HCEC 1CT (cell line): ENCODE measurements at places on chromosomes 5 and 9.

- no peak for DNase-seq
Observed at GRCh38 chr9:27566118-27566517, 7.2 kb downstream of the C9orf72 start.

GRCh38 chr5:172642051-172642409 is 967 bp downstream of the NEURL1B start:
- DNase-seq, result peak; percentile 20

- peak; percentile 20 for DNase-seq
Observed at GRCh38 chr5:115068239-115069086, 101.2 kb downstream of the TRIM36 start.

DNA sequence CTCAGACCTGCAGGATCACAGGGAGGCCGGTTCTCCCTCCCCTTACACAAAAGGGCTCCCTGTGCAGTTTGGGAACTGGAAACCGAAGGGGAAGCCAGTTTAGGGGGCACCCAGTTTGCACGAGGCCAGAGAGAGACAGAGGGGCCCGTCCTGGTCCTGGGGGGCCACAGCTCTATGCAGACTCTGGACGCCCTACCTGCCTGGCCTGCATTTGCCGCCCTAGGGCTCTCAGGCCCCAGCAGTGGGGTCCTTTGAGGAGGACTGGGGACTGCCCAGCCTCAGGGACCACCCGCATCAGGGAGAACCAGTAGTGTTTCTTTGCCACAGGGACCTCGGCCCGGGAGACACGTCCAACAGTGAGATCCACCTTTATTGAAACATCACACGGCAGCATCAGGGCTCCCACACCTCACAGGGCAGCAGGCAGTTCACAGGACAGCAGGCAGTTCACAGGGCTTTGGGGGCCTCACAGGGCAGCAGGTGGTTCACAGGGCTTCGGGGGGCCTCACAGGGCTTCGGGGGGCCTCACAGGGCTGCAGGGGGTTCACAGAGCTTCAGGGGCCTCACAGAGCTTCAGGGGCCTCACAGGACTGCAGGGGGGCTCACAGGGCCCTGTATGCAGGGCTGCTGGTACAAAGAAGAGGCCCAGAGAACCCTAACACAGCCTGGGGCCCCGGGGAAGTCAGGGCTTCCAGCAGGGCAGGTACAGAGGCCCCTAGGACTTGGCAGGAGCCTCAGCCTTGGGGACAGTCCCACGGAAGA is 648 bp upstream of the NSMF start:
- no peak for DNase-seq

GRCh38 chr5:137997726-137998213 is 35.1 kb downstream of the FAM13B start:
- DNase-seq, result peak; percentile 63

DNA sequence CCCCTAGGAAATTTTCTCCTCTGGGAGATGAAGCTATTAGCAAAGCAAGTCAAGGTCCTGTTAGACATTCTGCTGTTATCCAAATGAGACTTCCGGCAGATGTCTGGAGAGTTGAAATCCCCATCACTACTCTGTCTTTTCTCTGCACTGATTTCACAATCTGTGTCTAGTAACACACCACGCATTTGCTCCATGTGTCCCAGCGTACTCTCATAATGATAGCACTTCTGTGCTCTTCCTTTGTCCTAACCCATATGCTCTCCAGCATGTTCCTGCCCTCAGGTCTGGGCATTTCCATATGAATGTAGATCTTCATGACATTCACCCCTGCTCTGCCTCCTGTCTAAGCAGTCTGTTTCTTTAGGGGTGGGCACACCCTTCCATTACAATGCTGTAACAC is 1949.0 kb upstream of the WWC1 start:
- no peak for DNase-seq

- DNase-seq, result peak; percentile 94
Observed at GRCh38 chr5:149133795-149134777, 7.2 kb upstream of the ABLIM3 start.

DNA sequence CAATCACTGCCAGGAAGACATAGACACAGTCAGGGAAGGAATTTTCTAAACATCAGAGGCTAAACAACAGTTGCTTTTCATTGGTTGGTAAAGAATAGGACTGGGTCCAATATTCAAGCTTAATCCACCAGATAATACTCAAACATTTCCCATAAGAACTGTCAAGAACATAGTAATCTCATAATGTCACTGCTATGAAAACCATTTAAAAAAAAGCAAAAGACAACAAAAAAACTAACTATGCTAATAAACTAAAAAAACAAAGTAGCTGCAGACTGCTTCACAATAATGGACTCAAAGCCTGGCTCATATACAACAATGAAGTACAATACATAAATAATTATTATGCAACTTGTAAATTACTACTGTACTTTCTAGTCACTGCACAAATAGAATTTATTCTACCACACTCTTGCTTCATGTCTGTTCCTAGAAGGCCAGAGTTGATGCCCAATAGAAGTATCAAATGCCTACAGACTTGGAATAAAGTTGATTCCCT is 148.7 kb downstream of the MLLT3 start:
- DNase-seq, result no peak

GRCh38 chr9:26229324-26230054 is 551.2 kb upstream of the TUSC1 start:
- no peak for DNase-seq

DNA sequence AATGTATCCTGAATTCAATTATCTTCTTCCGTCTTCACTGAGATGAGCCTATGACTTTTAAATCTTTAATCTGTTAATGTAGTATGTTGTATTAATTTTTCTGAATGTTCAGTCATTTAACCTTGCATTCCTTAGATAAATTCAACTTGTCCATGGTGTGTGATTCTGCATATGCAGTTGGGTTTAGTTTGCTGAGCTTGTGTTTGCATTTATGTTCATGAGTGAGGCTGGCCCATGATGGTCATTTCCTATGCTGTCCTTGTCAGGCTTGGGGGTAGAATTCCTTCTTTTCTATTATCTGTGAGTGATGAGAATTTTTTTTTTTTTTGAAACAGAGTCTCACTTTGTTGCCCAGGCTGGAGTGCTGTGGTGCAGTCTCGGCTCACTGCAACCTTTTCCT is 131.8 kb upstream of the COL5A1 start:
- DNase-seq, result no peak

GRCh38 chr9:20853866-20854265 is 169.8 kb downstream of the FOCAD start:
- no peak for DNase-seq

- DNase-seq, result no peak
Observed at GRCh38 chr9:126796758-126797157, 8.1 kb upstream of the ZBTB43 start.

- no peak for DNase-seq
Observed at GRCh38 chr5:123227216-123227615, 138.2 kb downstream of the PRDM6 start.

GRCh38 chr5:53053364-53053763 is 56.2 kb downstream of the MOCS2 start:
- DNase-seq, result no peak

- DNase-seq, result peak; percentile 92
Observed at GRCh38 chr9:70120834-70121510, 77.3 kb downstream of the MAMDC2 start.

GRCh38 chr9:106723926-106724325 is 139.0 kb upstream of the ZNF462 start:
- DNase-seq, result no peak

GRCh38 chr9:34326690-34327089 is 2.4 kb downstream of the KIF24 start:
- DNase-seq, result no peak

DNA sequence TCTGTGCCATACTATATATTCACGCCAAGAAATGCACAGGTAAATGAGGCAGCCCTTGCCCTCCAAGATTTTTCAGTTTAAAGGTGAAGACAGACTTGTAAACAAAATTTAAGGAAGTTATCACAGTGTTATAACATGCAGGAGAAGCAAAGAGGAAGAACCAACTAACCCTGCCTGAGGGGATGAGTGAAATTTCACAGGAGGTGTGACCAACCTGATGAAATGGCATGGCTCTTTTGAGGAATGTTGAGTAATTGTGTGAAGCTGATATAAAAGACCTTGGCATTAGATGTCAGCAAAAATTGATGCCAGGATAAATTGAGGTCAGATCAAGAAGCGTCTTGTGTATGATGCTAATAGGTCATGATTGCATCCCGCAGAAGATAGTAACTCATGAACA is 86.5 kb downstream of the HCN1 start:
- no peak for DNase-seq

DNA sequence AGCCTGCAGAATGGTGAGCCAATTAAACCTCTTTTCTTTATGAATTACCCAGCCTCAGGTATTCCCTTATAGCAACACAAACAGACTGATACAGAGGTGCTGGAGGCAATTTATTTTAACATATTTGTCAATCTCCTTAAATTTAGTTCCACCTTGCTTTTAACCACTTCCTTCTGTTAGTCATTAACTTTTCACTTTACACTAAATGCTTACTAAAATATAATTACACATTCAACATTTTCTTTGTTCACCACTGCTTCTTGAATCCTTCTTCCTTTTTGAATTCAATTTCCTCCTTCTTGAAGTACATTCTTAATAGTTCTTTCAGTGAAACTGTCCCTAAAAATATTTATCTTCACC is 39.4 kb downstream of the LYRM7 start:
- DNase-seq, result no peak

DNA sequence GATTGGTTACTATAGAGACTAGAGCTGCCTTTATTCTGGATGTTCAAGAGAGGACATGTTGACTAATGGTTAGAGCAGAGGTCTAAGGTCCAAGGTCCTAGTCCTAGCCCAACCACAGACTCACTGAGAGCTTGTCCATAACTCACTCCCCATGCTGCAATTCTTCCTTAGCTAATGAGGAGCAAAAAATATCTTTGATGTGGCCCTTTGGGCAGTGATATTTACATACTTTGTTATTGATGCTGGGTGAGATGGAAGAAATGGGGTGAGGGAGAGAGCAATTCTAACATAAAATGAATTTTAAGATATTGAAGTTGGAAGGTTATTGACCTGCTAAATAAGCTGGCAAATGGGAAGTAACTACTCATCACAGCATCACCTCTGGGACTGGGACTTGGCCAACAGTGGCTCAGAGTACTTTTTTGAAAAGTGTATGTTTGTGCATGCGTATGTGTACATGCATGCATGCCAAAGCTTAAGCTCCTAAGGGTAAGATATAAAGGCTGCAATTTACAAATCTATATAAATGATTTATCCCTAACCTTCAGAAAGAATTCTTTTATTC is 58.0 kb upstream of the ANKRD55 start:
- no peak for DNase-seq

GRCh38 chr9:21611891-21612290 is 129.8 kb upstream of the IFNE start:
- DNase-seq, result no peak

- no peak for DNase-seq
Observed at GRCh38 chr9:133060417-133060841, 1.4 kb upstream of the CEL start.

- DNase-seq, result no peak
Observed at GRCh38 chr5:73382401-73382740, 66.2 kb downstream of the FOXD1 start.

GRCh38 chr9:92654481-92655301 is 15.2 kb downstream of the IPPK start:
- DNase-seq, result no peak

- DNase-seq, result peak; percentile 56
Observed at GRCh38 chr5:26894719-26895263, 143.6 kb downstream of the CDH9 start.

DNA sequence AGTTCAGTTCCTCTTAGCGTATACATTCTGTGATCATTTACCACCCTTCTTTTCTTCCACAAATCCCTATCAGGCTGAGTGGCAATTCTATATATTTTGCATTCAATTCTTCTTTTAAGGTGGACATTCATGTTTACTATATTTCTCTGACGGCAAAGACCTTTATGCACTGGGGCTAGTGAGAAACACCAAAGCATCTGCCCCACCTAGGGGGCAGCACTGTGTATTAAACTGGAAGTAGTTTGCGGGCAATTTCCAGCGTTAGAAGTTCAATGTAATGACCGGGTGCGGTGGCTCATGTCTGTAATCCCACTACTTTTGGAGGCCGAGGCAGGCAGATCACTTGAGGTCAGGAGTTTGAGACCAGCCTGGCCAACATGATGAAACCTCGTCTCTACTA is 27.9 kb upstream of the FBXL7 start:
- DNase-seq, result no peak

DNA sequence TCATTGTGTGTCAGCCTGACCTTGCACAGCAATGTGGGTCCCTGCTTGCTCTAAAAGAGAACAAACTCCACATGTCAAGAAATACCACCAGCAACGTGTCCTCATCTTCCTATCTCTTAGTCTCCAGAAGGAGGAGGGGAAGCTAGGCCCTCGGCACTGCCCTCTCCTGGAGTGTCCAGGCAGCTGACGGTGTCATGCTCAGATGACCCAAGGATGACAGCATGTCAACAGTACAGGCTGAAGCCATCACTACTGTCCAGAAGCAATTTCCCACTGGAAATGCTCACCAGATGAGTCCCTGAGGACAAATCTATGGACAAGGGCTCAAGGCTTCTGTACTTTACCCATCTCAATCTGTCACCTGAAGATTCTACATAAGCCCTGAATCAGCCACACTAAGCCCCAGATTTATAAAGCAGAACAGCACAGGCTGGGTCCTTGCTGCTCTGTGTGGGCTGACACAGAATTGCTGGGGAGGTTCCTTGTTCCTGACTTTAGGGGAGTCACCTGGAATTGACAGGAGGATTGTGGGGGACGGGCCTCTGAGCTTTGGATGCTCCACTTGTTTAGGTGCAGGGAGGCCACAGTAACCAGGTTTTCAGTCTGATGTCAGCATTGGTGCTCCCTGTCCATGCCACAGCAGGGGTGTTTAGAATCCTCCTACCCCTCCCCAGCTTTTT is 210.2 kb downstream of the DAB2IP start:
- peak; percentile 17 for DNase-seq

- DNase-seq, result no peak
Observed at GRCh38 chr5:170571875-170572852, 68.3 kb downstream of the KCNIP1 start.

DNA sequence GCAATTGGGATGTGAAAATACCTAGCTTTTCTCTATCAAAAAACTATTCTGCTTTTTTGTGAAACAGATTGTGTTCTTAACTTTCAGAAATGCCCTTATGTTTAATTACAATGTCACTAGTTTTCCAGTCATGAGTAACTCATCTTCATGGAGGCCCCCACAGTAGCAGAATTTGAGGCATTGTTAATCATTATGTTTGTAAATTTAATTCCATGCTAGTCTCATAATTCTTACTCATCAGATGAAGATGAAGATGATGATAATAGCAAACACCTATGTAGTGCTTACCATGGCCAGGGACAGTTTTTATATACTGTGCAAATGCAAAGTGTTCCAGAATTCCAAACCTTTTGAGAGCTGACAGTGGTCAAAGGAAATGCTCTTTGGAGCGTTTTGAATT is 27.7 kb upstream of the F2R start:
- no peak for DNase-seq

GRCh38 chr9:98576354-98576753 is 132.4 kb downstream of the GABBR2 start:
- no peak for DNase-seq

GRCh38 chr5:67935908-67936566 is 279.5 kb upstream of the PIK3R1 start:
- no peak for DNase-seq

GRCh38 chr5:143217065-143217803 is 186.3 kb downstream of the NR3C1 start:
- DNase-seq, result peak; percentile 51

- peak; percentile 6 for DNase-seq
Observed at GRCh38 chr5:45454114-45454513, 242.1 kb downstream of the HCN1 start.
